ENCODE measurements at places on chromosomes 4 and X.

DNA sequence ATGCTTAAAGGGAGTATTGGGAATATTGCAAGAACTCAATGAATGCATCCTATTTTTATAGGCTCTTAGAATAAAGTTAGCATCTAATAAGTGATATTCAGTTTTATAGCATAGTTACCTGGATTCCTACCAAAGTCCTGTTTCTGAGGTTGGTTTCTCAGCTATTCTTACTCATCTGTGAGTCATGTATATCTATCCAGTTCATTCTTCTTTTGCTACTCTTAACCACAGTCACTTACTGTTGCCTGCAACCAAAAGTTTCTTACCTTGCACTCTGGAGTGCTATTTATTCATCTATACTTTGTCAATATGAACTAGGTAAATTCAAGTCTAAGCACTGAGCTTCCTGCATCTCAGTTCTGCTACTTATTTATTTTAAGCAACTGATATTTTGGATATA, 322.5 kb downstream of the HS3ST1 start:
- DNase-seq, result no peak

GRCh38 chr4:41613386-41613785, 75.4 kb downstream of the LIMCH1 start:
- no peak for DNase-seq

DNA sequence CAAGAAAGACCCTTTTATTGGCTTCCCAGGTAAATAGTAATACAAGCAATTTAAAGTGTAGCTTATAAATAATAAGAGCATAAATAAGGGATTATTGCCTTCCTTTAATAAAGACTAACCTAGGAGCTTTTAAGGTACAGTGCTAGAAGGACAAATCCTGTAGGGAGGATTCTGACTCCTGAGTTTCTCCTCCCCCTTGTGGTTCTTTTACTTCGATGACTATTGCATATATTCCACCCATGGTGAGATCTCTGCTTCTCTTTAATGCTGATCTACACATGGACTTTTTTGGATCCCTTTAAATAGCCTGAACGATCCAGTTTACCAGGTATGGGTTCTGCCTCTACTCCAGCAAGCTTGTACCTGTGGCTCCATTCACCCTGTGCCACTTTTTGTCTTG, 2.5 kb downstream of the GALNT7 start:
- no peak for DNase-seq

DNA sequence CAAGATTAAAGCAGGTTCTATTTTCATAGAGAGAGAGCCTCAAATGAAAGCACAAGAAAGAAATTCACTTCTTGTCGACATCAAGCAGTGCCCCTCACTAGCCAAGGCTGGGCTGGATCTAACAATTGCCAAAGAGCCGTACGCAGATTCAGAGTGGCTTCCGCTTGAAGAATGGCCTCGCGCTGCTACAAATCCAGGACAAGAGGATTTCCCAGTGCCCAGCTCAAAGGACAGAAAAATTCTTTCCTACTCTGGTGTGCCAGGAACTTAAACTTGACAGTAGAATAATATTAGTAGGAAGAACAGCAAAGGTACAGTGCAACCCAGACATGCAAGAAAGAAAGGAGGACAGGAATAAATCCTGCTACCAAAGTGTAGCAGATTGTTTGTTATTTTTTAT, 56.5 kb upstream of the PPARGC1A start:
- DNase-seq, result no peak

DNA sequence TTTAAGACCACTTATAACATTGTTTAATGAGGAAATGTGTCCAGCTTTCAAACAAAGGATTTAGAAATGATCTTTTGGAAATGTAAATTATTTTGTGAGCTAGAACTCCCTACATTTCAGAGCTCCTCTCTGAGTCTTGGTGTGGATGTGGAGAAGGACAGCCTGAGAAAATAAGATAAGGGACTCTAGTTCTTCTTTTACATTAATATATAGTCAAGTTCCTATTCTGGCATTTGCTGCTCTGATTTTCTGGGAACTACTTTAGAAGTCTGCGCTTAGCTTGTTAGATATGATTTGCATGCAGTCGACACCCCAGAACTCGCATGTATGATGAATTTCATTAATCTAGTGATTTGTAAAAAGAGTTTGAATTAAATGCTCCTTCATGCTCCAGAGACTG, 45.5 kb downstream of the TSPAN7 start:
- no peak for DNase-seq

- DNase-seq, result no peak
Observed at GRCh38 chr4:5932035-5932568, 39.2 kb upstream of the CRMP1 start.

- DNase-seq, result no peak
Observed at GRCh38 chrX:148135738-148136137, 154.6 kb downstream of the FMR1NB start.

DNA sequence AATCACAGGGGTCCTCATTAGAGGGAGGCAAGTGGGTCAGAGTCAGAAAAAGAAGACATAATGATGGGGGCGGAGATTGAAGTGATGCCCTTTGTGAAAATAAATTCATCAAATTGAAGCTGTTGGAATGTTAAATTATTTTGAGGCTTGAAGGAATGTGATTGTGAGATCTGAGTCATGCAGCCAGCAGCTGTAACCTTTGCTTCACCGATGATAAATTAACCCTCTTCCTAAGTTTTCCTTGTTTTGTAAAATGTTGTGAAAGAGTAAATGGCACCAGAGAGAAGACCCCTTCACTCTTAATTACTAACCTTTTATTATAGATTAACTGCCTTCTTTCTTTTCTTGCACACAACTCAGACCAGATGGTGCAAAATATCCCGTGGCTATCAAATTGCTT, 47.7 kb upstream of the FAM9A start:
- no peak for DNase-seq

DNA sequence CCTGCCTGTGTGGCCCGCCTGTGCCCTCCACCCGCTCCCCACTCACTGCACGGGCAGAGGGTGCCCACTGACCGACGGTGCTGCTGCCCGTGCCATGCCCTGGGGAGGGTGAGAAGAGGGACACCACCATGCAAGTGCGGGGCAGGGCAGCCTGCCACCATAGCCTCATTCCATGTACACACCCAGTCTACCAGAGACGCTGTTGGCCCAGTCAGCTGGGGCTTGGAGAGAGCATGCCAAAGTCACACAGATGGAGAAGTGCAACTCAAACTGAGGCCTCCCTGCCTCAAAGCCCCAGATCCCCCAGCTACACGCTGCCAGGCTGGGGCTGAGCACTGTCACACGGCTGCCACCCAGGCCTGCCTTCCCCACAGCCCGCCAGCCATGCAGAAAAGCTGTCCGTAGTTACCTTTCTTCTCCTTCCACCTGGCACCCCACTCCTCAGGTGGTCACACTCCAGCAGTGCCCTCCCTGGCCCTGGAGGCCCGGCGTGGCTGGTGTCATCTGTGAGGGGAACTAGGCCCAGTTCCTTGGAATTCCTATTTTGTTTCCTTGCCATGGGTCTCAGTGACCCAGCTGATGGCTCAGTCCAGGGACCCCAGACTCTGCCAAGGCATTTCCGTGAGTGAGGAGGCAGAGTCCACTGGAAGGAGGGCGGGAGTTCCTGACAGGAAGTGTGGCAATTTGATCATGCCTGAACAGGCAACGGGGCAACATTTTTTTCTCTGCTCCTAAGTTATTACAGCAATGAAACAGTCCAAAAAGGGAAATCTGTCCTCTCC, at the start of gene SLC2A9:
Gene SLC2A9, minus strand, starts transcription at position 627 of the 782 bp plus-strand sequence. Its CDS starts 68 bp downstream, at position 559.
- DNase-seq, result no peak

DNA sequence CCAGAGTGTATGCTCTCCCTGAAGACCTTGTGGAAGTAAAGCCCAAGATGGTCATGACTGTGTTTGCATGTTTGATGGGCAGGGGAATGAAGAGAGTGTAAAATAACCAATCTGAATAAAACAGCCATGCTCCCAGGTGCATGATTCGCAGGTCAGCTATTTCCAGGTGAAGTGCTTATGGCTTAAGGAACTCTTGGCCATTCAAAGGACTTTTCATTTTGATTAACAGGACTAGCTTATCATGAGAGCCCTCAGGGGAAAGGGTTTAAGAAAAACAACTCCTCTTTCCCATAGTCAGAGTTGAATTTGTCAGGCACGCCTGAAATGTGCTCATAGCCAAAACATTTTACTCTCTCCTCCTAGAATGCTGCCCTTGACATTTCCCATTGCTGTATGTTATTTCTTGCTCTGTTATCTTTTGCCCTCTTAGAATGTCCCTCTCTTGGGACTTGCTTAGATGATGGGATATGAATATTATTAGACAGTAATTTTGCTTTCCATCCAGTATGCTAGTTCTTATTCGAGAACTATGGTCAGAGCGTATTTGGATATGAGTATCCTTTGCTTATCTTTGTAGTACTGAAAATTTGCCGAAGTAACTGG, 88.6 kb downstream of the PLS3 start:
- no peak for DNase-seq

DNA sequence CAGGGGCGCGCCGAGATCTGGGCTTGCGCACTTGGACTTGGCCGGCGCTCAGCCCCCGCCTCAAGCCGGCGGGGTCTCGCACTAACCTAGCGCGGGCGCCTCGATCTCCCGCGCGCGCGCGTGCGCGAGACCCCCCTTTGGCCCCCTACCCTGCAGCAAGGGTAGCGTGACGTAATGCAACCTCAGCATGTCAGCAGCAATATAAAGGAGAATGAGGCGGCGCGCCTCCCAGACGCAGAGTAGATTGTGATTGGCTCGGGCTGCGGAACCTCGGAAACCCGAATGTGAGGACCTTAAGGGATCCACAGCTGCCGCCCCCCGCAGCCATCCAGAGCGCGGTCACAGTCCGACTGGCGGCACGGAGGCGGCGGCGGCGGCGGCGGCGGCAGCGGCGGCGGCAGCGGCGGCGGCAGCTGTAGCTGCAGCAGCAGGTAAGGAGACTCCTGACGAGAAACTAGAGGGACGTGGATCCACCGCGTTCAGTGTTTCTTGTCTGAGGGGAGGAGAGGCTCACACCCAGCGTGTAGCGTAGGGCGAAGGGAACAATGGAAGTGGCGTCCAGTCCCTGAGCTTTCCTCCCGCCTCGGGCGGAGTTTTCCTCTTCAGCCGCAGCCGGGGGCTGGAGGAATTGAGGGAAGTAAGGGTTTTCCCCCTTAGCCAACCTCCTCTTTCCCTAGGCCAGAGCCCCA, at the start of the genes SATL1 and ZNF711:
Gene SATL1, minus strand, starts transcription at position 19 of the 689 bp plus-strand sequence. CDS start 134,811 bp downstream, outside the sequence.
Gene ZNF711, plus strand, starts transcription at position 231 of the 689 bp plus-strand sequence. CDS start 3,582 bp downstream, outside the sequence.
- no peak for DNase-seq

DNA sequence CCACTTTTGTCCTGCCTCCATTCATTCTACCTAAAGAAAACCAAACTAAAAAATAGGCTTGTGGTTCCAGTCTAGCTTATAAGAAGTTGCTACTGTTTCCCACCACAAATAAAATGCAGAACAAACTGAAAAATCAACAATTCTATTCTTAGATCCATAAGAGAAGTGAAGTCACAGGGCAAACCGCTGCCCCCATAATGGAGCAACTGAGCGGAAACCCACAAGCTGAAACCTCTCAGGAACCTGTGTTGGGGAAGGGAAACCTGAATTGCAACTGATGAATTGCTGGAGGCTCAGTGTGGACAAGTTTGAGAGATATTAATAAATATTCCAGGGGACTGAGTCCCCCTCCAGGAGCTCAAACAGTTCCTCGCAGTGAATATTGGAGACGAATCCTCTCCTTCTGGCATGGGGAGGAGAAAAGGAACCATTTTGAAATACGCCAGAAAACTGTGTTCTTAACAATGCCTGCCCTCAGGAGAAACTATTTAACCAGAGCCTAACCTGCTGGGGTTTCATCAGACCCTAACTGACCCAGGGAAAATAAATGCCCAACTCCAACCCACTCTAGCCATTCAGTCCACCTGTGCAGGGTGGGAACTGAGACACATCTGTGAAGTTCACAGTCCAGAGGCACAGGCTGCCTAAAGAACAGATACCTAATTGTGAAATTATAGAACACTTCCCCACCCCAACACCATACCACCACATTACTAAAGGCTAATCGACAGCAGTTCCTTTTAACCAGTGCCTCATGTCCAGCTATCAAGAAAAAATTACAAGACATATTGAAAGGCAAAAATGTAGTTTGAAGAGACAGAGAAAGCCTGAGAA, 22.8 kb upstream of the SH3RF1 start:
- no peak for DNase-seq

DNA sequence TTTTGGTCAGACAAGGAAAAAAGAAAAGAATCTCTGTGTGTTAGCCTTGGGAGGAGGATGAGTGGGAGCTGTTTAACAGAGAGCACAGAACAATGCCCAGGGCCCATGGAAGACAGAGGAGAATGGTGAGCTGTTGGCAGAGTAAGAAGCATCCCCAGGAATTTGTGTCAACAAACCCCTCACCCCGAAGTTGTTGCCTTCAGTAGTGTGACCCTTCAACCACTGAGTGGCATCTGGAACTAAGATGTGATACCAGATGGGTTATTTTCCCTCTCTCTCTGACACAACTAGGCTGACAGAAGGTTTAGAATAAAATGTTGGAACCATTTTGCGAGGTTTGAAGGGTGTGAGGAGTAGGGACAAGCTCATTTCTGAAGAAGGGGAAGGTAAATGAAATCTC, 25.1 kb downstream of the IGSF1 start:
- no peak for DNase-seq

DNA sequence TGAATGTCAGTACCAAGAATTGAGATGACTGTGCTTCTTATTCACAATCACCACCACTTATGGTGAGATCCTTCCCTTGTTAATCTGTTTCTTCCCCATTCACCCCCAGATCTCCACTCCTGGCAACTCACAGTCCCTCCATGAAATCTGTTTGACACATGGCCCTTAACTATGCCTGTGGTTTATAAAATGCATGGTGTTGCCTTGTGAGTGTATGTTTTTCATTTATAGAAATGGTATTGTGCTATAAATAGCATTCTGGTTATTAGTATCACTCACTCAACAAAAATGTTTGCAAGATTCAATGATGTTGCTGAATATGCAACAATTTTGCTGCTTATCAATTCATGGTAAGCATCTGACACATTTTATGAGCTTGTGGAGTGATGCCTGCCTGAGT, 131.0 kb downstream of the PRKX start:
- no peak for DNase-seq

- no peak for DNase-seq
Observed at GRCh38 chrX:71251466-71251973, 2.4 kb downstream of the ZMYM3 start.

- no peak for DNase-seq
Observed at GRCh38 chr4:106367072-106367471, 1.5 kb downstream of the GIMD1 start.

DNA sequence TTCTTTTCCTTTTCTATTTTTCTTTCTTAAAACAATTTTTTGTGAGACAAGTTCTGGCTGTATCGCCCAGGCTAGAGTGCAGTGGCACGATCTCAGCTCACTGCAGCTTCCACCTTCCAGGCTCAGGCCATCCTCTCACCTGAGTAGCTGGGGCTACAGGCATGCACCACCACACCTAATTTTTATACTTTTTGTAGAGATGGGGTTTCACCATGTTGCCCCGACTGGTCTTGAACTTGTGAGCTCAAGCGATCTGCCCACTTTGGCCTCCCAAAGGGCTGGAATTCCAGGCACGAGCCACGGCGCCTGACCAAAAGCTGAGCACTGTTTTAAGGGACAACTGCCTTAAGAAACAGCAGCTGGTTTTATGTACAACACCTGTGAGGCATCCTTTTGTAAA, 9.3 kb upstream of the NAT8L start:
- no peak for DNase-seq

GRCh38 chrX:23884427-23885024, 23.2 kb downstream of the APOO start:
- DNase-seq, result no peak
